NCI-H2081 treated with DMSO at 0.1 percent for 48 hours (cell line): ENCODE measurements at places on chromosomes 2 and 18.

- DNase-seq: peak; percentile 80
These were observed at the start of gene GLS for GRCh38 chr2:190880378-190881083. TSS of gene GLS (plus strand) at chr2:190880821. CDS start at chr2:190881085, 264 bp downstream.

DNA sequence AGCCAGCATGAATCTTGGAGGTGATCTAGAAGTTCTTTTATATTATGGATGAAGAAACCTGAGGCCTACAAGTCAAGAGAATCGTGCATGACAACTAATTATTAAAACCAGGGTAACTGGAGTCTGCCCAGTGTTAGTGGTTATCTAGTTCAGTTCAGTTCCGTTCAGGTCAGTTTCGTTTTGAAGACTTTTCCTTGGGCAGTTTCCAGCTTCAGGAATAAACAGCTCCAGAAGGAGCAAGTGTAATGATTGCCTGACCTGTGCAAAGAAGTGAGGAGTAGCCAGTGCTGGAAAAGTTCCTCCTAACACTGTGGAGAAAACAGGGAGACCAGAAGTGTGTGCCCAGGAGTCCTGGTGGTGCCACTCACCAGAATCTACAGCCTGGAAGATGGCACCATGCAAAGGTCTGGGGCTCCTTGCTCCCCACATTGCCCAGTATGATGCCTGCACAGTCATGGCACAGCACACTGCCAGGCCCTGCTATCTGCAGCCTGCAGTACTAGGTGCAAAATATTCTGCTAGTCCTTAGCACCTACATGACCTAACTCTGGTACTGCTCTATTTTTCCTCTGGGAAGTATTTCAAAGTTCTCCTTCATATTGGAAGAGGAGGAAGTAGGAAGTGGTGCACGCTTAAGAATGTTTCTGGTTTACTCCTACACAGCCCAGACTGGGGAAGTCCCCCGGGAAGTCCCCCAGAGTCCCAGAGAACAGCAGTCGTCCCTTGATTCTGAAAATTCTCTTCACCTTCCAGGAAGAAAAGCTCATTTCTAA lies 65.8 kb downstream of the SUMO1 start:
- DNase-seq: no peak

DNA sequence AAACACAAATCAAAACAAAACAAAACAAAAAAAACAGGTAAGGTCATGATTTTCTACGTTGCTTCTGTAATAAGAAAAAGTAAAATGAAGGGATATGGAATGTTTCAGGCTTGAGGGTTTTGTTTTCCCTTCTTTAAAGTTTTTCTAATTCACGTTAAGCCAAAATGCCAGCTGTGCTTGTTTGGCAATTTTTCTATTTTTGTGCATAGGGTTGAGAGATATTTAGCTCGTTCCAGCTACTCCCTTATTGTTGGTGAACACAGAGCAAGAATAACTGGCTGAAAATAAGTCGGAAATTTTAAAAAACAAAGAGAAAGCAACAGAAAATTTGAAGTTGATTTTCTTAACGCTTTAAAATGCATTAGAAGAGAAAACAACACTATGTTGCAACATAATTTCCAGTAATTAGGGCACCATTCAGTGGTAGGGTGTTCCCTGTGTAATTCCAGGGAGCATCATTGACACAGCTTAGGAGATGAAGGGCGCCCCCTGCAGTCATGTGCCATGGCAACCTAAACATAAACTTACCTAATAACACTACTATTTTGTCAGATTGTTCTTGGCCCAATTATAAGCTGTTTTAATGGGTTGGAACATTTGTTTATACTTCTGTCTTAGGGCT lies 99.5 kb downstream of the DTNA start:
- DNase-seq: no peak

DNA sequence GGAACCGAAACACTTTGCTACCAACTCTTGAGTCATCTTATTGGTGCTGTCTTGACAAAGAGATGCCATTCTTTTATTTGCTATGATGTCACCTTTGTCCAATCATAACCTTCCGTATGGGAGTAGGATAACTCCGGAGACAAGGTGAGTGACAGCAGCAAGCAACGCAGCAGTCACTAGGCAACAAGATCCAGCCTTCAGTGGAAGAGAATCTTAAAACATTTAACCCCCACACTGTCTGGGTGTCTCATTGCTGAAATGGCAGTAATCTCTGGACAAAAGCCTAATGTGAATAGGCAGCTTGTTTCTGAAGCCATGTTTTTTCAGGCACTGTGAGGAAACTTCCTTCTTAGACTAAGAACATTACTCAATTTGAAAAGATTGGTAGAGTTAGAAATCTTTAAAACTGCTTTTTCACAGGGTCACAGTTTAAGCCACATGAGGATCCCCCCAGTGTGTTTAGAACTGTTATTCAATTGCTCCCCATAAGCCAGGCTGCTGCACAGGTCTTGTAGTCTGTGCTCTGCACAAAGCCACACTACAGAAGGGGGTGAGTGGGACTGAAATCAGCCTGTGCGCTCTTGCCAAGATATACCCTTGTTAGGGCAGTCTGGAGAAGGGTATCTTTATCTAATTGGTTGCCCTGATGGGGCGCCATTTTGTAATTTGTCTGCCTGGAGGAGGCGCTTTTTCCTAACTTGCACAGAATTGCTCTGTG lies 131.5 kb upstream of the STON1 start:
- DNase-seq: no peak

DNA sequence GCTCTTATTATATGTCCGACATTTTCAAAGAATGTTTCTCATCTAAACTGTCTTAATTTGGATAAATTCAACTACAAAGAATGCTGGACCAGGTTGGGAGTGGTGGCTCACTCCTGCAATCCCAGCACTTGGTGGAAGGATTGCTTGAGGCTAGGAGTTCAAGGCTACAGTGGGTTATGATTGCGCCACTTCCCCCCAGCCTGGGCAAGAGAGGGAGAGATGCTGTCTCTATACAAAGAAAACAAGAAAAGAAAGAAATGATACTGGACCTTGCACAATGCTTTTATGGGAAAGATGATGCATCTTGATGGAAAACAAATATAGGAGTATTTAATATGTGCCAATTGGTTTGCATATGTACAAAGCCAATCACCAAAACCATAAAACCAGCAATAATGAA lies 296.7 kb downstream of the LPIN1 start:
- DNase-seq: no peak

DNA sequence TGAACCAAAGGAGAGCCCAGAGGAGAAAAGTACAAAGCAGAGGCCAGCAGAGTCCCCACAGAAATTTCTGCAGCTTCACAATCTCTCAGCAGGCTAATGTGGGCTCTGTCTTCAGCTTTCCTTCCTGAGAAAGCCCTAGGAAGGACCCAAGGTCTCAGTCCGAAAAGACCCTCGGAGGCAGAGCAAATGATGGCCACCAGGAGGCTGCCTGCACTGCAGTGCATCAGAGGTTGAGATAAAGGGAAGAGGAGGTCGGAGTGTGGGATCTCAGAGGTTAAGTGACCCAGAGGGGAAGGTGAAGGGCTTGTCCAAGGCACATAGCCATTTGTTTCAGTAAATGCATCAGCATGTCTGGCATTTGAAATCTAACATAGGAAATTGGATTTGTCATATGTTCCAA lies 299.1 kb upstream of the SLC14A2 start:
- no peak for DNase-seq

DNA sequence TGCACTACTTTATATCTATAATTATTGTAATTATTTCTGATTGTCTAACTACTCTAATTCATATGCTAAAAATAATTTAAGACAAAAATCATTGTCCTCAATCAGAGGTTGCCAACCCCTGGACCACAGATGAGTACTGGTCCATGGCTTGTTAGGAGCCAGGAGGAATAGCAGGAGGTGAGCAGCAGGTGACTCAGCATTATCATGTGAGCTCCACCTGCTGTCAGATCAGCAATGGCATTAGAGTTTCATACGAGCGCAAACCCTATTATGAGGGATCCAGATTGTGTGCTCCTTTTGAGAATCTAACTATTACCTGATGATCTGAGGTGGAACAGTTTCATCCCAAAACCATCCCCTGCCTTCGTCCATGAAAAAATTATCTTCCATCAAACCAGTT lies 1434.4 kb downstream of the LRP1B start:
- DNase-seq: no peak

- no peak for DNase-seq
These were observed 951.7 kb upstream of the CNTNAP5 start for GRCh38 chr2:123073371-123073770.

GRCh38 chr2:47616506-47616905 lies 166.4 kb upstream of the MSH6 start:
- DNase-seq: no peak

DNA sequence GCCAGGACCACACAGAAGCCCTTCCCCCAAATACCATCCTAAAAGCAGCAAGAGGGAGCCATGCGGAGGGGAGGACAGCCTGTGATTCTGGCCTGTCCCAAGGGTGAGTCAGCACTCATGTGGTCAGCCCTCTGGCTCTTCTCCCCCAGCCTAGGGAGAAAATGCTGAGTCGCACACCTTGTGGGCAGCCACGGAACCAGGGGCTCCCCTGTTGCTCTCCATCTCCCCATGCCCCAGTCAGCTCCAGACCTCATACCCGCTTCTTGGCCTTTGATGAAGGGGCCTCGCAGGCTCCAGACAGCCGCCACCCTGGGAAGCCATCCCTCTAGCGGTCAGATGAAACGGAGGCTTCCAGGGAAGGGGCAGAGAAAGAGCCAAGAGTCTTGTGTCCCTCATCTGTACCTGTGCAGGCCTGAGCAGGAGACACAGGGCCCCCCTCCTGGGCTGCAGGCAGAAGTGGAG lies 181.3 kb upstream of the SIX2 start:
- no peak for DNase-seq

DNA sequence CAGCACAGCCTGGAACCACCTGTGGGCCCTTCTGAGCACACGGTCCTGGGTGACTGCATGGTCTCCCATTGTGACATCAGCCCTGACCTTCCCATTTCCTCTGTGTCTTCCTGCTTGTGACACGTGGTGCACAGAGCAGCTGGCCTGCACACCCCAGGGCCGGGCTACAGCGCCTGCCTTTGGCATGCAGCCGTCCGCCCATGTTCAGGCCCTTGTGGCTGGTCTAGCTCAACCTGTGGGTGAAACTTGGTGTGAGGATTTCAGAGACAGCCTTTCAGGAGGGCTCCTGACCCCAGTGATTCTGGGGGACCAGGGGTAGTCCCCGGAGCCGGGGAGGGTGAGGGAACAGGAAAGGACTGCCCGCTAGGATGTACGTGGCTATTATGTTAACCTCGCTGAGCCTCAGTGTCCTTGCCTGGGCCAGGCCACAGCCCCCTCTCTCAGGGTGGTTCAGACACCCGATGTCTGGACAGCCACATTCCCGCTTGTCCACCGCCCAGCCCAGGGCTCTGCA lies 284.8 kb upstream of the HS6ST1 start:
- DNase-seq: no peak

GRCh38 chr2:23198316-23199114 lies 186.5 kb upstream of the KLHL29 start:
- DNase-seq: no peak

- DNase-seq: no peak
These were observed 18.5 kb upstream of the NMS start for GRCh38 chr2:100451734-100452133.

DNA sequence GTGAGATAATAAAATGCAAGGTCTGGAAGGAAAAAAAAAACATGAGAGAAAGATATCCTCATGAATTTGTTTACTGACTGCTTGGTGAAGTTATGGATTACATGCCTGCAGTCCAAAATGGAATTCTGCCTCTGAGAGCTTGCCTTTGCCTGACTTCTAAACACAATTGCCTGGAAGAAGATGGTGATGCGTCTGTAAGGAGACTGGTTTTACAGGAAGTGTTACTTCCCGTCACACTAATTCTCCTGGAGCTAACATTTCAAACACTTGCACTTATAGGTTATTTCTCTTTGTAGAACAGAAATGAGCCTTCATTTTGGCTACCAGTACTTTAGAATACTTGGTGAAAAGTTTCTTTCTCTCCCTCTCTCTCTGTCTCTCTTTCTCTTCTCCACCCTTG lies 884.3 kb downstream of the TSN start:
- no peak for DNase-seq

- DNase-seq: no peak
These were observed 61.5 kb upstream of the BOD1L2 start for GRCh38 chr18:57085371-57085770.

- no peak for DNase-seq
These were observed 53.2 kb downstream of the IMPA2 start for GRCh38 chr18:12034241-12035100.
